ENCODE measurements at places on chromosomes 5 and 9. TPM values are rescaled to one million over a fixed set of nuclear protein-coding genes. Genes with fewer than 3 reads are reported as not detected.

The PCDHB9 gene
- 2.0 TPM for total RNA-seq

The IFNA2 gene
- total RNA-seq, result not detected

DNA sequence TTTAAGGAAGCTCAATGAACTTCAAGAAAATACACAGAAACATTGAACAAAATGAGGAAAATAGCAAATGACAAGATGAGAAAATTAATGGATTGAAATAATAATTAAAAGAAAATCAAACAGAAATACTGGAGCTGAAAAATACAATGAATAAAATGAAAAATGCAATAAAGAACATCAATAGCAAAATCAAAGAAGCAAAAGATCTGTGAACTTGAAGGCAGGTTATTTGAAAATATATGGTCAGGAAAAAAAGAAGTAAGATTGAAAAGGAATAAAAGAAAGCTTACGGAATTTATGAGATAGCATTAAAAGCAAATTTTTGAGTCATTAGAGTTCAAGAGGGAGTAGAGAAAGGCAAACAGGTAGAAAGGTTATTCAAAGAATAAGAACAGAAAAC is 42.4 kb downstream of the CERT1 start:
- no peaks in the 10 kb centered on the region for H3K27me3 ChIP-seq
- no peak overlapping the region for H3K4me3 ChIP-seq
- no peak for DNase-seq

- no peaks in the 10 kb centered on the region for H3K27me3 ChIP-seq
- no peak for DNase-seq
- no peaks in the 10 kb centered on the region for H3K4me1 ChIP-seq
- no peak overlapping the region for H3K4me3 ChIP-seq
- no peaks in the 10 kb centered on the region for H3K36me3 ChIP-seq
These were observed 123.2 kb downstream of the SNCAIP start for GRCh38 chr5:122435234-122435633.

DNA sequence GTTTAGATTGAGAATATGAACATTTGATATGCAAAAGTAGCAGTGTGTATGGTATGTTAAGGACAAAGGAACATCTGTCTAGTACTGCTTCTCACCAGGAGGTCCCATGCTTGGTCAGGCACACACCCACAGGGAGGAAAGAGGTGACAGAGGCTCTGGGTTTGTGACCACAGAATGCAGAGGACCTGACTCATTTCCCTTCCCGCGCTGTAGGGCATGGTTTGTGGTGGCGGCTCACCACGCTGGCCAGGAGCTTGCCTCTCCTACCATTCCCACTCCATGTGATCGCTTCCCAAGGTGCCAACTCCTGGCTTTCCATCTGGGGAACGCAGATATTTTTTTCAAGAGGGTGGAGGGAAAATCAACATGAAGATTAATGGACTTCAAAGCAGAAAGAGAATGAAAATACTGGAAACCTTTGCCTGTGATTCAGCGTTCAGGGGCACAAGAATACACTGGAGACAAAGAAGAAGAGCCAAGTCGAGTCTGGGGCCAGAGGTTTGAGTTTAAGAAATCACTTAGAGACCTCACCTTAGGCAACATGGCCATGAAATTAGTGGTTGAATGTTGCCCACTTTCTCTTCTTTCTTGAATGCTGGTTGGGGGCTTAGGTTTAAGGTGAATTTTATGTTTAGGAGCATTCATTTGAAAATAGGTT is 477.8 kb downstream of the CCDC171 start:
- no peaks in the 10 kb centered on the region for H3K36me3 ChIP-seq
- peaks cover 2% of the 10 kb centered on the region for H3K27me3 ChIP-seq
- H3K4me3 ChIP-seq, result no peak overlapping the region
- no peak for DNase-seq

- no peak overlapping the region for H3K27ac ChIP-seq
- DNase-seq, result no peak
- H3K36me3 ChIP-seq, result no peaks in the 10 kb centered on the region
- H3K4me3 ChIP-seq, result no peak overlapping the region
- H3K27me3 ChIP-seq, result no peaks in the 10 kb centered on the region
These were observed 61.4 kb upstream of the RANBP6 start for GRCh38 chr9:6076851-6077250.

Data from suprapubic skin (tissue), 4 donors.